Stromal cell of bone marrow (primary cell): ENCODE measurements at places on chromosomes 1 and 21.

- no peak for DNase-seq
These were observed at the start of gene NTMT2 for GRCh38 chr1:170145770-170146676. TSS of gene NTMT2 (plus strand) at chr1:170145959. CDS start at chr1:170146108, 149 bp downstream.

DNA sequence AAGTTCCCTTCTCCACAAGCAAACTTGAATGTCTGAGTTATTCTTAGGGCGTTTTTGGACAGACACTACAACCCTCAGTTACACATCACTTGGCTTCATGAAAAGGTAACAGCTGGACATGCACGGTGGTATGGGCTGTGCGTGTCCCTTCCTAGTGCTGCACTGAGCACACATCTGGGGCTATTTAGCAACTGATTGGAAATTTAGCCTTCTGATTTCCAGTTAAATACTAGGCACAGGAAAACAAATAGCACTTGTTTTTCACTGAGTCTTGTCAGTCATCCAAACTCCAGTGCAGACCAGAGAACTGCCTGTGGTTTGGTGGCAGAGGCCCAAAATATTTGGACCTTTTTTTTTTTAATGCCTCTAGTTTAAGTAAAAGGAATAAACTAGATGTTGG is 134.7 kb downstream of the TGFBR3 start:
- DNase-seq: peak; percentile 76

DNA sequence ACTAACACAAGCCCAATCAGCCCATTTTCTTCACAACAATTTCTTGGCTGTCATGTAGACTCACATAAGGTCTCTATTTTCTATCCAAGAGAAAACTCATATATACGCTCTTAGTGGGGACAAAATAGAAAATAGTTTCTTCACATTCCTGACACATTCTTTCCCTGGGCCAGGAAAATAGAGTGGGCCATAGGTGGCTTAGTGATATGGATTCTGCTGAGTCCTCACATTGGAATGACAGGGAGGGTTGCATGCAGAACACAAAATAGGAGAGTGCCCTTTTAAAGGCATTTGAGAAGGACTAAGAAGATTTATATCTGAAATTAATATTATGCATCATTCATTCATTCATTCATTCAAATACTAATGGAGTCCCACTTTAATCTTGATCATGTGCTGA is 207.7 kb downstream of the LYPLAL1 start:
- DNase-seq: no peak

DNA sequence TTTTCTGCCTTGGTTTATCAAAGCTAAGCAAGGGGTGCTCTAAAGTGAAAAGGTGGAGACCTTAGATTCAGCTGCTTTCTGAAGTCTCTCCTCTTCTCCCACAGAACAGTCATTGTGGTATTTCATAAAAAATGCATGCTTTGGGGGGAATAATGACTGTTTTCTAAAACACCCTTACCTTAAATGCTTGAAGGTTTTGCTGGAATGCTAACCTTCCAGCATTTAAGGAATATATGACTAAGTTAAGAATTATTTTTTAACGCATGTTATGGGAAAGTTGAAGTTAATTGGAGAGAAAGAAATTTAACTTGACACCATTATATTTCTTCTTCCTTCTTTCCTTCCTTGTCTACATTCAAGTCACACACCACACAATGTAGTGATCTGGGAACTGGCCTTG is 162.5 kb downstream of the ROR1 start:
- DNase-seq: no peak

- DNase-seq: no peak
These were observed 216.2 kb downstream of the SDCCAG8 start for GRCh38 chr1:243471754-243472745.

DNA sequence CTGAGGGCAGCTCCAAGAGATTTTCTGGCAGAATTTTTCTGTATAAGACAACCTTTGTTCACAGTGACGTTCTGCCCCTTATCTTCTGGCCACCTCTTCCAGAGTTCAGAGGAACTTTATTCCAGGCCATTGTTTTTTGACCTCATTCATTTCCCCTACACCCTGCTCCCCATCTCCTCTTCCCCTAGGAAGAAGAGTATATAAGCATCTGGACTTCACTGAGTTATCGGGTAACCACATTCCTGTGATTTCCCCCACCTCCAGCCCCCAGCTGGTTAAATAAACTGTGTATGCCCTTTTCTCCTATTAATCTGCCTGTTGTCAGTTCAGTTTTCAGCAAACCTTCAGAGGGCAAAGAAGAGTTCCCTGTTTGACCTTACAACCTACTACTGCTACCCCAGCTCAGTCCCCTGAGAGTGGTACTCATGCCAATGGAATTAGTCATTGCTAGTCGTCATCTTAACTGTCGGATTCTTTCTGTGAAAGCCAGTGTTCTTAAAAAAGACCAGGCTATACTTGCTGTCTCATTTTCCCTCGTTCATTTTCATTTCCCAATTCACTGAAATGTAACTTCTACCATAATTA is 14.3 kb upstream of the ALG14 start:
- peak; percentile 86 for DNase-seq
